ENCODE measurements at places on chromosomes 6 and 20.

DNA sequence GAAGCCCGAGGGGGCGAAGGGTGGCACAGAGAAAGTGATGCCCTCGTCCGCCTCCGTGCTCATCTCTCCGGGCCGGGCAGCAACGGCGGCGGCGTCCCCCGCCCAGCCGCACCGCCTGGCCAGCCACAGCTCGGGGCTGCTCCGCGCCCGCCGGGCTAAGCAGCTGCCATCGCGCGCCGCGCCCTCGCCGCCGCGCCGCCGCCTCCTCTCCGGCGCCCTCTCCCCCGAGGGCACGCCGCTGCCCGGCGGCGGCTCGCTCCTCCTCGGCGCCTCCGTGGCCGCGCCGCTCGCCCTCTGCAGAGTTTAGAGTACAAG, 225 bp downstream of the MAP3K5 start:
- no peak for DNase-seq

GRCh38 chr20:36331209-36331608, 25.1 kb downstream of the DLGAP4 start:
- DNase-seq, result no peak

DNA sequence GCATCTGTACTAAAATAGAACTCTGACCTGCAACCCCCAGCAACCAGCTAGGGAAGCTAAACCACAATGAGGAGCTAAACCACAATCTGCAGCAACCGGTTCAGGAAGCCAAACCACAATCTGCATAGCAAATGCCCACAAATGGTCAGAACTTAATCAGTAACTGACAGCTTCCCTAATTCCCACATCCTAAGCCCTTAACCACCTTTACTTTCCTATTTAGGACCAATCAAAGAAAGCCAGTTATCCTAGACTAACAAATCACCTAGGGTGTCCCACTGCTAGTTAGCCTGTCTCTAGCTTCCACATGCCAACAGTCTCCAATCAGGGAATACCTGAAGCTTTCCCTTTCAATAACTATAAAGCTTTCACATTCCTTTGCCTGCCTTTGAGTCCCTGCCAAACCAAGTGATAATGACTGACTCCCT, 424.6 kb upstream of the PTCHD4 start:
- DNase-seq, result no peak

GRCh38 chr20:3606021-3606420, 57.2 kb downstream of the GFRA4 start:
- no peak for DNase-seq

DNA sequence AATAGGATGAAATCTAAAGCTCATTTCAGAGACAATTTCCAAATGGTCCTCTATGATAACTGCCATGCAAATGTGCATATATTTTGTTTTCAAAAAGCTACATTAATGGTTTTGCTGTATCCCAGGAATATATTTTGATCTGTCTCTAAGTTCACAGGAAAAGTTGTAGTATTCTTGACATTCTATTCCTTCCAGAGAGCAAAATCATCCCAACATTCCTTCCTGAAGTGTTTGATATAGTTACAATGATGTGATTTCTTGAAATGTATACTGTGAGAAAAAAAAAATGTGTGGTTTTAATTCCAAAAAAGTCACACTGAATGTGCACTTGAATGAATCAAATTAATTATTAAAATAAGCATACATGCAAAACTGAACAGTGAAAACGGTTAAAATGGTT, 996.0 kb upstream of the CITED2 start:
- no peak for DNase-seq

GRCh38 chr20:43721429-43722152, 5.2 kb downstream of the GTSF1L start:
- DNase-seq, result no peak

GRCh38 chr6:166569206-166569605, 17.3 kb downstream of the RAMACL start:
- peak; percentile 60 for DNase-seq

Measured in type B pancreatic cell (in vitro differentiated cells).